ENCODE measurements at places on chromosomes 13 and 19.

DNA sequence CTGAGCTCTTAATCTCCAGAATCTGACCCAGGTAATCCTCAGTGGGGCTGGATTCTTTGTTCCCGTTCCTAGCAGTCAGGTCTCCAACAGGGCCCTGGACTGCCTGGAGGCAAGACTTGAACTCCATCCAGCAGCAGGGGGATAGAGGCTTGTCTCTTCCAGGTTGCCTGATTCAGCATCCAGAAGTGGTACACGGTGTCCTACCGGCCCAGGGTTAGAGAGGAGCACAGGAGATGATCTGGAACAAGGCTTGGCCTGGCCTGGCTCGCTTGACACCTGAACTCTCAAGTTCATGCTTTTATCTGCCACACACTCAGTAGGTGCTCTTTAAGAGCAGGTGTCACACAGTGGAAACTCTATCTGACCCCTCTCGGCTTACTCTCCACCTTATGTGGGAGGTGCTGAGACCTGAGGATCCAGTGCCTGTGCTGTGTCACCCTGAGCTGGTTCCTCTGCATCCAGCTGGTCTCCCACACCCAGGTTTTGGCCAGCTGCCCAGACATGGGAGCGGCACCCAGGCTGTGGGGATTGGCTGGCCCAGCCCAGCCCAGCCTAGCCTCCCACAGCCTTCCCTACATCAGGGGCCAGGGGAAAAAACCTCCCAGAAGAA lies at the start of gene CYP4F3:
Gene CYP4F3, plus strand, starts transcription at position 604 of the 610 bp plus-strand sequence. CDS start 519 bp downstream, outside the sequence.
- no peak for DNase-seq

- DNase-seq, result no peak
Observed at GRCh38 chr13:50229960-50230661, 214.9 kb downstream of the KCNRG start.

GRCh38 chr13:95614641-95615245 lies 29.8 kb downstream of the DZIP1 start:
- no peak for DNase-seq

- no peak for DNase-seq
Observed at GRCh38 chr19:58569943-58570670, 3.0 kb downstream of the MZF1 start.

DNA sequence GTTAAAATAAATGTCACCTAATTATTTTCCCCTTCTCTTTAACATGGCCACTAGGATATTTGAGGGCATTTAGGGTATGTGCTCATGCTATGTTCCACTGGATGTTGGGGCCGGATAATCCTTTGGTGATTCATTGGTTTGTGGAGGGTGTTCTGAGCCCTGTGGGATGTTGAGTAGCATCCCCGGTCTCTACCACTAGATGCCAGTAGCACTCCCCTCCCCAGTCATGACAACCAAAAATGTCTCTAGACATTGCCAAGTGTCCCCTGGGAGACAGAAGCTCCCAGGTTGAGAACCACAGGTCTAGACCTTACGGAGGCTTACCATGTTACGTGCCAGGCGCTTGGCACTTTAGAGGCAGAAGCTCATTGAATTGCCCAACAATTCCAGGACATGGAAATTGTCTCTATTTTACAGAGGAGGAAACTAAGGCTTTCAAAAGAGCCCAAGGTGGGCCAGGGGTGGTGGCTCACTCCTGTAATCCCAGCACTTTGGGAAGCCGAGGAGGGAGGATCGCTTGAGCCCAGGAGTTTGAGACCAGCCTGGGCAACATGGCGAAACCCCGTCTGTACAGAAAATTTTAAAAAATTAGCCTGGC lies 14.1 kb downstream of the SHANK1 start:
- no peak for DNase-seq

- DNase-seq, result peak; percentile 58
Observed at GRCh38 chr19:49387936-49388372, at the start of gene KASH5. TSS of gene KASH5 (plus strand) at chr19:49388249. CDS start at chr19:49390884, 2,635 bp downstream.

- peak; percentile 53 for DNase-seq
Observed at GRCh38 chr19:9205501-9206113, 13.8 kb downstream of the OR7D4 start.

DNA sequence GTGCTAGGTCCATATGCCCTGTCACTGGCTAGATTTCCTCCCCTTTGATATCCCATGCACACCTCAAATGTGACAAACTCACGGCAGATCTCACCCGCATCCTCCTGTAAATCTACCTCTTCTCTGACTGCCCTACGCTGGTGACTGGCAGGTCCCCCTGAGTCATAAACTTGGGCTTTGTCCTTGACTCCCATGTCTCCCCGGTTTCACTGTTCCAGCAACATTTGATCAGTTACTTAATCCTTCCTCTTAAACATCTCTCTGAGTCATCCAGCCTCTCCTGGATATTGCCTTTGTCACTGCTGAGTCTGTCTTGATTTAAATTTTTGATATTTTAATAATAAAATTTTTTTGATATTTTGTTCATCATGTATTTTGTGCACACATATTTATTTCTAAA lies 26.5 kb downstream of the FAM216B start:
- DNase-seq, result no peak

DNA sequence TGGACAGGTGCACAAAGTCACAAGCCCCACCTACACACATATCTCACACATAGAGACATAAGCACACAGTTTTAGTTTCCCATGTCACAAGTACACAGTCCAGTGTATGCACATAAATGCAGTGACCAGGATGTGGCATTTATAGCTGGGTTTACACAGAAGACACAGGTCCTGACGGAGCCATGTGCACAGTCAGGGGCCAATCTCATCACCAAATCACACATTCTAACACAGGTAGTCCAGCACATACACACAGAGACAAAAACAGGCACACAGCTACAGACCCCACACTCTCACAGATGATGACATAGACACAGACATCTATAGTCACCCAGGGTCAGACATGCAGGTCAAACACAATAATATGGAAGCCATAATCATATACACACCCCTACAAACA lies 2.1 kb downstream of the NUMBL start:
- no peak for DNase-seq
